ENCODE measurements at places on chromosomes 5 and 9.

- DNase-seq, result no peak
Observed at GRCh38 chr9:132942541-132943182, 1.8 kb downstream of the TSC1 start.

DNA sequence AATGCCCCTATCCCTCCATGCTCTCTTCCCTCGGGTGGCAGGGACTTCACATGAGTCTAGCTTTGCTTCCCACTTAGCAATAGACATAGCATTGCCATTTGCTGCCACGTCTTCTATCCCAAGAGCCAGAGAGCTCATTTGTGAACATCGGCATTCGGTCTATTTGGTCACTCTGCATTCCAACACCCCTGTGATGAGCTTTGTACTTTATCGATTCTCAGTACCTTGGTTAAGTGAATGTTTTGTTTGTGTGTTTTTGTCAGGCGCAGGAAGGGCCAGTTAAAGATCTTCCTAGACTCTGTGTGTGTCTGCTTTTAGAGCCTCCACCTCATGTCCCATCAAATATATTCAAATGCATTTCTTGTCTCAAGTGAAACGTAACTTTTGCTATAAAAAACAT, 141.7 kb downstream of the TARS1 start:
- no peak for DNase-seq

DNA sequence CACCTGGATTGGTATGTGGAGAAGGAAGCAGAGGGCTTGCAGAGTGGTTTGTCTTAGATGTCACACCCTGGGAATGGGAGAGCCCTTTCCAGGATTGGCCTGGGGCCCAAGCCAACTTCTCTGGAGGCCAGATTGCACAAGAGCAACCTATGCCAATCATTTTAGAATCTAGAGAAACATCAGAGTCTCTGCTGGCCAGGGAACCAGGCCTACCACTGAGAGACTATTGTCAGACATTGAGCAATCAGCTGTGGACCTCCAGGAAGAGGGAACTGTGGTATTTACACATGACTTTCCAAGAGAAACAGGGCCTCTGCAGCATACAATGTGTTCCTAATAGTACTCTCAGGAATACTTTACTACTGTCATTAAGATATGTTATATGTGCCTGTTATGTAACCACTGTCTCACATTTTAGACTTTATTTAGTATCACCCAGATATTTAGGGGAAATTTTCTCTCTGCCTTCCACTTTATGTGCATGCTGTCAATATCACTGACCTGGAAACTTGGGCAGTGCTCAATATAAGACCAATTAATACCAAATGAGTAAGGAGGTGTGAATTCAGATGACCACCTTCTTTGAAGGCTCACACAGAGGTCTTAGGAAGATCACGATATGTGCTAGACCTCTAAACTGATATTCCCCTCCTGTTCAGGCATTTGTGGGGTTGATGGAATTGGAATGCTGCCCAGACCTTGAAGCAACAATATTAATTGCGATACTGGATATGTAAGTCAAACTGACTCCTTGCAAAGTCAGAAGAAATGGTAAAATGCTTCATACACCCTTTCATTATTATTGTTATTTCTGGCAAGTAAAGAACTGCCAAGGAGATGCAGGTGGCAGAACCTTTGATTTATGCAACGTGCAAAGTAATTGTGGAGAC, 20.5 kb upstream of the CCL28 start:
- no peak for DNase-seq

DNA sequence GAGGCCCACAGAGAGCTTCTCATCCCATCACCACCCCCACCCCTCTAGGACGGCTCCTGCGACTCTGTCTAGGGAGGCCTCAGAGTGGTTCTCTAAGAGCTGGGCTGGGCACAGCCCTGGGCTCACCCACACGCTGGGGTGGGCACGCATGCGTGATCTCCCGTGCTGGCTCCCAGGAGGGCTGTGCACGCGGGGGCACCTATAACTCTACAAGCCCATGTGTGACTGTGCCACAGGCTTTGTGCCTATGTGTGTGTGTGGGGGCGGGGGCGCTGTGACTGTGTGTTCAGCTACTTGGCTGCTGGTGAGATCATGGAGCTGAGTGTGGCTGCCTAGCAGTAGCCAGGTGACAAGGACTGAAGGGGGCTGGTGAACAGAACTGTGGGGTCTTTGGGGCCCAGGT, 32.2 kb downstream of the NDUFA8 start:
- no peak for DNase-seq

- DNase-seq, result peak; percentile 29
Observed at GRCh38 chr5:172002310-172002709, 4.1 kb downstream of the FBXW11 start.

- DNase-seq, result no peak
Observed at GRCh38 chr5:111453747-111454146, 58.6 kb downstream of the STARD4 start.

DNA sequence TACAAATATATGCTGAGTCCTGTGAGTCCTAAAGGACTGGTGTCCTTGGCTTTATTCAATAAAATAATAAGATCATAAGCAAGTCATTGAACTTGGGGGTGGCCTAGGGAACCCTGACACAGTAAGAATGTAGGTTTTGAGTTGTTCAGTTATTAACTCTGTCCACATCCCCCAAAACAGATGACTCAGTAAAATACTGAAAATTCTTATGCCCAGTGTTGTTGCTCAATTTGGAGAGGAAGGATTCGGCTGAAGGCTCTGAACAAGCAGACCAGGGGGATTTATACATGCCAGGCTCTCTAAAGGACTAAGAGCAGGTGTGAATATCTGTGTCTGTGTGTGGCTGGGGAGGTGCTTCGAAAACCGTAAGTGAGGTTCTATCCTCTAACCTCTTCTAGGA, 173.7 kb downstream of the RMI1 start:
- no peak for DNase-seq

GRCh38 chr5:60519372-60519771, 180.6 kb downstream of the DEPDC1B start:
- no peak for DNase-seq

- no peak for DNase-seq
Observed at GRCh38 chr5:887947-888637, 4.5 kb downstream of the BRD9 start.

DNA sequence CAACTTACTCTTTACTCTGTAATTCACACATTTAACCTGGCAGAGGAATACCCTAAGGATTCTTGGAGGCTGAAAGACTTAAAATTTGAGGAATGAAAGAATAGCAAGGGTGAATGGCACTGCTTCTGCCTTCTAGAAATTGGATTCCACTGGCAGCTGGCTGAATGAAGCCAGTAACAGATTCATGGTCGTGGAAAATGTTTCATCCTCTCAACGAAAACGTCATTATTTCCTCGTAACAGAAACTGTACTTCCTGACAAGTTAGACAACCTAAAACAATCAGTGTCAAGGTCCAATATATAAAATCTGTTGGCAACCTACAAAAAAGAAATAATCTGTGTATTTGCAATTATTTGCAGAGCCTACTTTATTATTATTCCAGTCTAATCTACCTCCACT, 39.7 kb downstream of the BNC2 start:
- no peak for DNase-seq

GRCh38 chr5:11174591-11174990, 413.6 kb upstream of the DAP start:
- DNase-seq, result no peak

- no peak for DNase-seq
Observed at GRCh38 chr5:136730426-136730825, 365.1 kb upstream of the TRPC7 start.

GRCh38 chr5:59182760-59183159, 599.9 kb downstream of the RAB3C start:
- no peak for DNase-seq
